ENCODE measurements at places on chromosomes 13 and 19.

DNA sequence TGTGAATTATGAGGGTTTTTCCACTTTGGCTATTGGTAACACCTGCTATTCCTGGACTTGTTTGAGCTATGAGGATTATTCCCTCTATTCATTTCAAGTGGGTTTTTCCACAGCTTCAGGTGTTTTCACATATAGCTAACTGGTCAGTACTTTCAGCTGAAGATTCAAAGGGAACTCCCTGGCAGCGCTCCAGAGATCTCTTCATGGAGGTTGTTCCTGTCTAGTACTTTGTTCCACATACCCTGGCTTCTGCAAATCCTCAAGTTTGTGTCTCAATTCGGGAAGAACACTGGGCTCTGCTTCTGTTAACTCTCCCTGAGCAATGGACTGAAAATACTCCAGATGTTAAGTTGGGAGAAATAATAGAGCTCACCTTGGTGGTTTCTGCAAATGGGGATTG, 5.6 kb upstream of the ZNF607 start:
- DNase-seq, result no peak

GRCh38 chr19:28685802-28686201, 527.1 kb downstream of the UQCRFS1 start:
- DNase-seq, result no peak

DNA sequence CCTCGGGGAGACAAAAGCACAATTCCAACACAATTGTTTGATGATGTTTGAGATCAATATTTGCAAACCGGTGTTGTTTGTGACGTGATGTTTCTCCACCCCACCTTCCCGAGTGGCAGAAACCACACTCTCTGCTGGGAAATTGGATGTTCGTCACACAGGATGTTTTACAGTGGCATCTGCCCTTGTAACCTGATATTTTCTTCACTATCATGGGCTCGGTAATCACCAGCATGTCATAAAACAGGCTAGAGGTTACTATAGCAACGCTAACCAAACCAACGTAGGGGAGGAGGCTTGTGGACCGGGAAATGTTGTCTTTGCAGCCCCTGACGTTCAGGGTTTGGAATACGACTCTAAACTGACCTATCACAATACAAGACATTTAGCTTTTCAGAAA, 454.5 kb downstream of the IRS2 start:
- DNase-seq, result no peak

- DNase-seq, result no peak
These were observed 23.4 kb upstream of the ZNF561 start for GRCh38 chr19:9644472-9644871.

- no peak for DNase-seq
These were observed 106.9 kb downstream of the FGF9 start for GRCh38 chr13:21777813-21778212.

- DNase-seq, result peak; percentile 95
These were observed 539 bp downstream of the U2AF1L4 start for GRCh38 chr19:35744430-35745327.

- no peak for DNase-seq
These were observed 5.6 kb upstream of the BSG start for GRCh38 chr19:566844-567243.

GRCh38 chr13:35964863-35965180, 166.4 kb downstream of the DCLK1 start:
- no peak for DNase-seq

GRCh38 chr19:53977429-53977990, 13.9 kb upstream of the CACNG6 start:
- peak; percentile 76 for DNase-seq

- no peak for DNase-seq
These were observed 17.8 kb downstream of the ERFL start for GRCh38 chr19:41910240-41910991.

GRCh38 chr13:113559901-113560644, 24.5 kb upstream of the TFDP1 start:
- DNase-seq, result no peak

DNA sequence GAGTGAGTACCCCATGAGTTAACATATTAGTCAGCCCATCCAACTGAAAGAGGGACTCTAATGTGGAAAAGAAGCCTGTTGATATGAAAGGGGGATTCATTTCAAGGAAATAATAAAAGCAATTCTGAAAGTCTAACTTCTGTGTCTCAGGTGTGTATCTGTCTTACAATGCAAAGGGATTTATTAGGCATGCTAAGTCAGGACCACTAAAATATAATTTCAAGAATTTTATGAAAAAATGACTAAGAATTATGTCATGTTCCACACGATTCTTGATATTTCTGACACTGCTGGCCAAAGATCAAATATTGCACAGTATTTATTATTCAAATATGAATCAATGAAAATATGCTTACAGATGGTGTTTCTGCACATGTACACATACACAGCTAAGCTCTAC, 130.8 kb downstream of the KLF12 start:
- DNase-seq, result no peak

DNA sequence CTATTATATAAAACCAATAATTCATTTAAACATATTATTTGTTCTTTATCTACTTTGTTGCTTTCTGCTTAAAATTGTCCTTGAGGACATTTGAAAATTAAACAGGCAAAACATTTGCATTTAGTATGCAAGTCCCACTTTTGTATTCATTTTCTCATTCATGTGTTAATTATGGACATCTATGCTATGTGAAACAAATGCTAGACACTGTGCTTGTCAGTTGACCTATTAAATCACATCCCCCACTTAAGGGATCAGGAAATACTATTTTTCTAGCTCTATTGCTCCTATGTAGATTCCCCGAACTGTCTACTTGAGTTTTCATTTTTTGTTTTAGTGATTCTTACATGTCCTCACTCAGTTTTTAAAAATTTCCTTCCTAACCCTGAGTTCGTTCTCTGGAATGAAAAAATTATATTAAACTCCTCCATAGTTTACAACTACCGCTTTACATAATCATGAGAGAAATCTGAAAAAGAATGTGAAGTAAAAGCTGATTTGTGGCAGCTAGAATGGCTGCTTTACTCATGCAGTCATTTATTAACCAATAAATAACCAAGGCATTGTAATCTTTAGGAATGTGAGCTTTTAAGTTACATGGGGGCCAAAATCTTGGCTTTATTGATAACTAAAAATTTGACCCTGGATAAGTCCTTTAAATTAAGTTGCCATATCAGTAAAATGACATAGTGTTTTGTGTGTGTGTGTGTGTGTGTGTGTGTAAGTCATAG, 188.5 kb downstream of the LIG4 start:
- no peak for DNase-seq

GRCh38 chr19:6271251-6271650, 8.5 kb downstream of the MLLT1 start:
- DNase-seq, result no peak

DNA sequence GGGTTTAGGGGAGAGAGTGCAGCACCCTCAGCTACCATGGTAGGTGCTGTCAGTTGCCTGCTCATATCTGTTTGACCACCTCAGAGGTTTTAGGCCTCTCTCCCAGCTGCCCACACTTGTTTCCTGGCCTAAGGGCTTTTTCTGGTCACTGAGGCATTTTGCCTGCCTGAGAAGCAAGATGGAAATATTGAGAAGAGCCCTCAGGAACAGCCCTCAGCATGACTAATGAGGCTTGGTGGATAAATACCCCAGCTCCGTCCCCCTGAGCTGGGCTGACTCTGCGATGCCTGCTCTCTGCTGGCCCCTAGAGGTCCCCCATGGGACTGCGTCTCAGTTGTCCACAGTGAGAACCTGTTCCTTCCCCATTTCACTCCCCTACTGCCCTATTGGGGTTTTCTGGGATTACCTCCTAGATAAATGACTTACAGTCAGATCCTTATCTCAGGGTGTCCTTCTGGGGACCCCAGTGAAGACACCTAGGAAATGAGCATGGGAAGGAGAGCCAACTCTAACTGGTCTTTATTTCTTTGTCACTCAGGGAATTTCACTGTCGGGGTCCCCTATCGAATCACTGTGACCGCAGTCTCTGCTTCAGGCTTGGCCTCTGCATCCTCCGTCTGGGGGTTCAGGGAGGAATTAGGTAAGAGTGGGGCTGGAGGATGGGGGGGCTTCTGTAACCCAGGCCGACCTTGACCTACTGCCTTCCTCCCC, 13.3 kb downstream of the PALM3 start:
- no peak for DNase-seq

DNA sequence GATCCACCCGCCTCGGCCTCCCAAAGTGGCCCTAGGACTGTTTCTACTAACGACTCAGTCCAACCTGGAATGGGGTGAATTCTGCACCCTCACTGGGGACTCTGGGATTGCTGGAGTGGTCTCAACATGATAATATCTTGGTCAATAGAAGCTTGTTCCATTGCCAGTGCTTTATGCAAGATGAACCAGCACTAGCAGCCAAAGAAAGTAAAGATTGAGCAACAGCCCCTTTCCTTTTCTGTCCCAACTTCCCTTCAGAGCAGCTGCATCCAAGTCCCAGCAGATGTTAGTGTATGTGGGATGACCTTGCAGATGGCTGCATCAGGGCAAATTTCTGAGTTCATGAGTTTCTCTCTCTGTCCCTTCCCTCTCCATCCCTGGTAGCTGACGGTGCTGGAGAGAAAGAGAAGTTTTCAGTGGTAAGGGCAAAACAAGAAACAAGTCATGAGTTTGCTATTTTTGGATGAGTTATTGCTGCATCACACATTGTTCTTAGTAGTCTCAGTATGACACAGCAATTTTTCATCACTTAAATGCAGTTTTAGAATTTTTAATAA, 183.6 kb upstream of the EDNRB start:
- peak; percentile 11 for DNase-seq

DNA sequence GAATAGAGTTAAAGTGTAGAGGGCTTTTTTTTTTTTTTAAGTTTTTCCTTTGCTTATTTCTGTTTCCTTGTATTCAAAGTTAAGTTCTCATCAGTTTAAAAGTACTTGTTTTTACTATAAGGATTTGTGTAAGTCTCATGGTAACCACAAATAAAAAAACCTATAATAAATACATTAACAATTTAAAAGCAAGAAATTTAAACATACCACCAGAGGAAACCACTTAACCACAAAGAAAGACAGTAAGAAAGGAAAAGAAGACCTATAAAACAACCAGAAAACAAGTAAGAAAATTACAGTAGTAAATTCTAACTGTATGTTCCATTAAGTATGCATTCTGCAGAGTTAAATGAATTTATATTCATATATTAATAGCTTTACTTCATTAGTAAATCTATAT, 999.1 kb upstream of the ATXN8OS start:
- DNase-seq, result no peak

DNA sequence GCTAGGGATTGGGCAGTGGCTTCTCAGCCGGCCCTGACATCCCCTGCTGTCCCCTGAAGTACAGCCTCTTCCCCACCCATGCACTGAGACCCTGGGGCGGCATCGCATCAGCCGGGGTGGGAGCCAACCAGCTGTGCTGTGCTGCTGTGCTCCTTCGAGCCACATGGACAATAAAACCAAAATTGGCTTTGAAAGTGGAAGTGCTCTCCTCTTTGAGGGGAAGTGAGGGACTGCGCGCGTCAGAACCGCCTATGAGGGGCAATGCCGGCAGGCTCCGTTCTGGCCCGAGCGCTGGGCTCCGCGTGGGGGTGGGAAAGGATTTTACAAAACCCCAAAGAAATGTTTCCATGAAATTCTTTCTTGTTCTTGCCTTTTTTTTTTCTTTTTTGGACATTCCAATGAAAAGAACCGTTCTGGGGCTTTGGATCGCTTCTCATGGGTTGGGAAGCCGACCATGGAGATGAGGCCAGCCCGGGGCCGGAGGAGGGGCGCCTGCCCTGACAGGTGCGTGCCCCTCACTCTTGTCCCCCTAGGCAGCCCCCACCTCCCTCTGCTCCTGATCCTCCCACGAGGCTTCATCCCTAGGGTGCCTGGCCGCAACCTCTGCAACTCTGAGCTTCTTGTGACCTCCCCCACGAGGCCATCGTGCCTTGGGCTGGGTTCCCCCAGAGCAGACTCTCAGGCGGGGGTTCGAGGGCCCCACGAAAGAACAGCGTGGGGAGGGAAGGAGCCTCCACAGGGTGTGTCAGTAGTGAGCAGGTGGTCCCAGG, 22.6 kb downstream of the KLHL26 start:
- no peak for DNase-seq

Data from gastrocnemius medialis (tissue), 4 donors.